ENCODE measurements at places on chromosomes 3 and 15.
A peak's percentile ranks its signal among the peaks of the same experiment; 100 is the strongest.

DNA sequence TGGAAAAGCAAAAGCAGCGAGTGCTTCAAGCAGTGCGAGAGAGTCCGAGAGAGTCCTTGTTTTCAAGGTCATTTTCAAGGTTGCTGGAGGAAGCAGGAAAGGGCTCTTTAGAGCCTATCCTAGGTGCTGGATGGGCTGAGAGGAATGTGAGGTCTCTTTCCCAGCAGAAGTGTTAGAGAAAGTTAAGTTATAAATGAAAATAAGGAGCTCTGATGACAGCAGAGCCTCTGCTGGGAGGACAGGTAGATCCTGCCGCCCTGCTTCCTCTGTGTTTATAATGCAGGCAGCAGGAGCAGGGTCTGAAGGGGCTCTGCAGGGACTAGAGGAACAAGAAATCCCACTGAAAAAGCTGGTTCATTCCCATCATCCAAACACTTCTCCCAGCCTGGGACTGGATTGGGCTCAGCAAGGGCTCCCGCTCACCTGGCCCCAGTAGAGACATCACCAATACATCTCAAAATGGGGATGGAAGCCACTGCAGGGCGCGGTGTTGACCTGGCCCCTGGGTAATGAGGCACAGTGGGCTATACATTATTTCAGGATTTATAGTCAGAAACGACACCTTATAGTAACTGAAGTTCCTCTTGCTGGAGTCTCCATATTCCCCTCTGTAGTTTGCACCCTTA, 41.5 kb upstream of the RAB6B start:
- DNase-seq: no peak

GRCh38 chr15:73832657-73833056, 40.7 kb upstream of the TBC1D21 start:
- no peak for DNase-seq

GRCh38 chr3:193861012-193861411, 268.0 kb downstream of the OPA1 start:
- DNase-seq: no peak

GRCh38 chr3:38723569-38724391, 74.3 kb upstream of the SCN5A start:
- DNase-seq: no peak

DNA sequence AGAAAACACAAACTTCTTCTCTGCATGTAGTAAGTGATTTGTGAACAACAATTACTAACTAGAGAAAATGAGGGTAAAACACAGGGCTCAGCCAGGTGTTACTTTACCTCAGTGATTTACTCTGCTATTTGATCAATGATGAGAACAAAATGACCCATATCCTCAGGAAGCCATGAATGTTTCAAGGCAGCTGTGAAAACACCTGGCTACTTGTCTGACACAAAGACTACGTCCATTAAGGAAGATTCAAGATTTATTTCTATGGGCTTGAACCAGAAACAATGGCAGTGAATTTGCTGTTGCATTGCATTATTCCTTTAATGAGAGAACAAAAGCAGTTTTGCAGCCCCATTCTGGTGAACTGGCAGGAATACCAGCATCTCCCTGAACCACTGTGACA, 374.6 kb upstream of the ARL6 start:
- DNase-seq: peak; percentile 92

GRCh38 chr3:123153125-123154019, 48.4 kb upstream of the SEC22A start:
- DNase-seq: no peak

DNA sequence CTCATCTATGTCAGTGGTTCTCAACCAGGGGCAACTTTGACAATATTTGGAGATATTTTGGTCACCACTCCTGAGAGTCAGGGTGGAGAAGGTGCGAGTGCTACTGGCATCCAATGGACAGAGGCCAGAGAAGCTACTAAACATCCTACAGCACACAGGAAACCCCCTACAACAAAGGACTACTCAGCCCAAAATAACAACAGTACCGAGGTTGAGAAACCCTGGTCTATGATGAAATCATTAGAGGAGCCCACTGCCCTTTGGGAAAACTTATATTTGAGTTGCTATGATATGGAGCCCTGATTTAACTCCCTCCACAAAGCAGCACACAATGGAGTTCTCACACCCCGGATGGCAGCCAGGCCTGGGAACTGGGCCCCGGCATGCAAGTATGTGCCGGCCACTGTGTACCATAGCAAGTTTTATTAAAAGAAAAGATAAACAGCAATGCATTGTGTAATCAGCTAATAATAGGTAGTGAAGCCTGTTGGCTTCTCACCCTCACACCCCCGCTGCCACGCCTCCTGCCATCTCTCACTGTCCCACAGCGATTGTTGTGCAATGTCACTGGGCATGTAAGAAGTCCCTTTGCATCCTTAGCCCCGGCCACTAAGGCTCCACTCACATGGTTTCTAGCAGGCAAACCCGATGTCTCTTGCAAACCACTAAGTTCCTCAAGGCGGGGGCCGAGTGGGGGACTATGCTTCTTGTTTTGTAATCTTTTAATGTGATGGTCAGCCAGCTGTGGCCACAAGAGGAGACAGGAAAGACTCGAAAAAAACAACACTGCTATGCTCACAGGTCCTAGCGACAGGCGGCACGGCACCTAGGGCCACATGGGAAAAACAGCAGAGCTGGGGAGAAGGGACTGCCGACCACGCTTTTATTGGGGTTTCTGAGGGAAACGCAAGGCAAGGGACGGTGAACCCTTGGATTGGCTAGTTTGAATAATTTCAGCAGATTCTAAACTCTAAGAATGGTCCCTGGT, 110.0 kb downstream of the AQP9 start:
- no peak for DNase-seq

DNA sequence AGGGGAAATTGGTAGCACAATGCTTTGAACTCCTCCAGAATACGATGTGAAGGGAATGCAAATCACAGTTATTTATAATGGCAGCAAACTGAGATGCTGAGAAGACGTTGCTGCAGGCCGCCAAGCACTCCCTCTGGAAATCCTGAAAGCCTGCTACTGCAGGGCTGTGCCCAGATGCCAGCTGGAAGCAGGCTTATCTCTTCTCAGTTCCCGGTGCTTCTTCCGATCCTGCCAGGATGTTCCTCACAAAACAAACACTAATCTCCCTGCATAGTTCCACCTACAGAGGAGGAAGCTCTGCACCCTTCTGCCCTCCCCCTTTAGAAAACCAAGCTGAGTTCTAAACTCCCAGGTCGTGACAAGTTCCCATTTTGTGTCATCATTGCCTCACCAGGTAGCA, 201.7 kb upstream of the BCL6 start:
- no peak for DNase-seq

DNA sequence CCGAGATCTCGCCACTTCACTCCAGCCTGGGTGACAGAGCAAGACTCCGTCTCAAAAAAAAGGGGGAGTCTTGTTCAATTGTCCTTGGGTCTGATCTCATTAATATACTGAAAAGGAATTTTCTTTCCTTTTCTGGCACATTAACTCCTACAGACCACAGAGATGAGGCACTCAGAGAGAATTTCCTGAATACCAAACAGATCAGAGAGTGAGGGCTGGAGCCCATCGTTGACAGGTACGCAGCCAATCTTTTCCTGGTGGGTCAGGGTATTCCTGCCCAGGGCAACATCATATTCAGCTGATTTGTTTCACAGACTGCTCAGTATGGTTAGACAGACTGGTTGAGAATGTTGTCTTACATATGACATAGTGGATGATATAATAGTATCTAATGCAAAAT, 82.8 kb upstream of the TNFSF10 start:
- DNase-seq: no peak

DNA sequence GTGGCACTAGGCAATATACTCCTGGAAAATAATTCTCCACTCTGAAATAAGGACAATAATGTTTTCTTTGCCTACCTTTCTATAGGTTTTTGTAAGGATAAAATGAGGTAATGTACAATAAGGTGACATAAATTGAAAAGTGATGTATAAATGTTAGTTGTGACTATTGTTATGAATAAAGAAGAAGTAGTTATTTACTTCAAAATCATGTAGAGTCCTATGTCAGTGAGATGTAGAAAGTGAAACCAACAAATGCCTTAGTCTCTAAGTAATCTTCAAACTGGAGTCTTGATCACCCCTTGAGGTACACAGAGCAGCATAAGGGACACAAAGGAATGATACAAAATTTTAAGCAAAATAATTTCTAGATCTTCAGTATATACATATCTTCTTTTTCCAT, 60.3 kb upstream of the TP63 start:
- DNase-seq: no peak

GRCh38 chr15:64746356-64746755, 29.0 kb downstream of the RBPMS2 start:
- no peak for DNase-seq

DNA sequence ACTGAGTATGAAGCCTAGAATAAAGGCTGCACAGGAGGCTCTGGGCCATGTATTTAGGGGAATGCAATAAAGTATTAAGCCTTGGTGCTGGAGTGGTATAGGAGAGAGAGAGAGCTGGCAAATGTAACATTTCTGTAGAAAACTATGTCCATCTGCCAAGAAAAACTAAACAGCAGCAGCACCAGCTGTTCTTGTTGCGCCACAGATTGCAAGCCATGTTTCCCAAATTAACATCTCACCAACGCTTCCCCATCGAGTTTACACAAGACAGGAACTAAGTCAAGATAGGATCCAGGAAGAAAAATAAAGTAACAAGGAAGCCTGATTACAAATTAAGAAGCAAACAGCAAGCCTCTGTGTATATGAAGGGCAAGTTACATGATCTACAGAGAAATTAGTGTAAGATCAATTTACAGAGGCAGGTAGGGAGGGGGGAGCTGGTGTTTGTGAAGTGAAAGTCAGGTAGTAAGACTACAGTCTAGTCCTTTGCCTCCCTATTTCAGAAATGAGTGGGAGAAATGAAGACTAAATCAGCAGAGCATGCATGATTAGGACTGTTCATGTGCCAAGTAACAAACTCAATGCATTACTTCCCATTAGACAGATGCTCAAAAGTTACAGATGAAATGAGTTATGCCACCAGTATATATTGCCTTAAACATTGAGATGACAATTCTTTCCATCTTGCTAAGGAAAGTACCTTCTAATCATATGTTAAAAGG, 900.5 kb downstream of the EPHA3 start:
- no peak for DNase-seq

GRCh38 chr3:143187111-143187510, 67.5 kb downstream of the CHST2 start:
- DNase-seq: no peak

DNA sequence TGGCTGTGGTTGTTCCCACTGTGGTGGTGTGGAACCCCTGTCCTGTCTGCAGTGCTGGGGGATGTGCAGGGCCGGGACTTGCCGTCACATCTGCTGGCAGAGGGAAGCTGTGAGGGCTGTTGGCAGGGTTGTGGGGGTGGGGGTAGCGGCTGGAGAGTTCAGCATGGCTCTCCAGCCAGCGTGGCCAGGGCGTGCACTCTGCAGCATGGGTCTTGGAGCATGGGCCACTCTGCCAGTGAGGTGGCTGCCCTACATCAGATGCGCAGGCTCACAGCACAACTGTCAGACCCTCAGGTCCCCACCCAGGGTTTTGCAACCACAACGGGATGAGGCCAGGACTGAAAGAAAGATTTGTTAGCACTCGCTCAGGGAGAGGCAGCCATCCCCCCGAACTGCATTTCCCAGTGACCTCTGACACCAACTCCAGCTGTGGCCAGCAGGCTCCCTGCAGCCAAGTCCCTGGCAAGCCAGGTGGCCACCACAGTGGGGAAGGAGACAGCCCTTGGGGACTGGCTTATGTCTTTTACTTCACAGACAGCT, 237.7 kb upstream of the LYSMD4 start:
- DNase-seq: no peak

DNA sequence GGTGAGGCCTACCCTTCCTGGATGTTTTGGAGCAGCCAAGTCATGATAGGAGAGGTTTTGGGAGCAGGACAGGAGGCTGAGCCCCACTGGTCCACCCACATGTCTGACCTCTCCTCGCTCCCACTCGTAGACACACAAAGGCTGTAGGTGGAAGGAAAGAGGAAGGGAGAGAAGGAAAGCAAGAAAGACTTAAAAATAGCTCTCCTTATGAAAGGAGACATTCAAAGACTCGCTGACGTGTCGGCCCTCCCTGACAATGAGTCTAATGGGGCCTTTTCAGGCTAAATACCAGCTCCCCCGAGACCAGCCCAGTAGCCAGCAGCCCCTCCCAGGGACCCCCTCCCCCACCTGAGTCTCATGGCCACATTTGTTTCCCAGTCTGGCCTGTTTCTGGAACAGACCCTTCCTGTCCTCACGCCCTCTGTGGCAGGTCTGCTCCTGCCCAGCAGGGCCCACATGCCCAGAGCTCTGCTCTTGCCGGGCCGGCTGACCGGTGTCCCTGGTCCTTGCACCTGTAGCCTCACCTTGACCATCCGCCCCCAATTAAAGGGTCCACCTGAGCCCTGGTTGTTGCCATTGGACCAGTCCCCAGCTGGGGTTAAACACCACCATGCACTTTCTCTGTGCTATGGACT, 49.3 kb downstream of the FGD5 start:
- DNase-seq: no peak

GRCh38 chr3:141949972-141950371, 73.5 kb downstream of the ATP1B3 start:
- DNase-seq: no peak

- no peak for DNase-seq
Measured at GRCh38 chr15:57890351-57890750, 175.2 kb downstream of the ALDH1A2 start.

GRCh38 chr15:42314818-42315217, 41.6 kb upstream of the TMEM87A start:
- DNase-seq: no peak

DNA sequence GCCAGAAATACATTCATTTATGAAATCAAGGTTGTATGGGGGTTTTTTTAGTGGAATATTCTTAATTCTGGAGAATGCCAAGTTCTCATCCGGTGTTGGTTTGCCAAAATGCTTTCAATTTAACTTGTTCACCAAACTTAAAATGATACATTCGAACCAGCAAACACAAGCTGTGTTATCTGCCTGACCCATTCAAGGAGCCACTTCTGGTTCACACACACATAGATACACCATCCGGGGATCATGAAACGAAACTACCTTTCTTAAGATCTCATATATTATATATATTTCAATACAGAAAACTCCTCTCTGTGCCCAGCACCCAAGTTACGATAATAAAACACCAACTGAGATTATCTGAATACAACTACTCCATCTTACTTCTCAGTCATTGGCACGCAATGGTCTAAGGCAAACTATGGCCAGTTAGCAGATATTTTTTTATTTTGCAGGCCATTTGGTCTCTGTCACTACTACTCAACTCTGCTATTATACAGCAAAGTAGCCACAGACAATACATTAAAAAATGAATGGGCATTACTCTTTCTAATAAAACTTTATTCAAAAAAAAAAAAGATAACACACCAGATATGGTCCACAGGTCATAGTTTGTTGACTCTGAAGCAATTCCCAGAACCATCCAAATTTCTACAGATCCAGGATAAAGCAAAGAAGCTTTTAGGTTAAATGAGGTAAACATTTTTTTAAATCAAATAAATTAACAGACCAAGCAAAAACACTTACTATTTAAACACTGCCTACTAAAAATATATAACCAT, 89.6 kb downstream of the TBL1XR1 start:
- no peak for DNase-seq

- no peak for DNase-seq
Measured at GRCh38 chr15:47374222-47374621, 343.1 kb upstream of the SEMA6D start.

GRCh38 chr3:68731921-68732320, 200.4 kb downstream of the TAFA4 start:
- no peak for DNase-seq

Measured in NCI-H146 (cell line).